ENCODE measurements at places on chromosomes 4 and X.
A peak's percentile ranks its signal among the peaks of the same experiment; 100 is the strongest.

GRCh38 chr4:139514382-139515059 is 41.5 kb downstream of the SETD7 start:
- DNase-seq: no peak

GRCh38 chr4:54908763-54909162 is 216.6 kb downstream of the KDR start:
- DNase-seq: no peak

GRCh38 chrX:145816601-145817315 is 871 bp upstream of the SLITRK2 start:
- DNase-seq: no peak

GRCh38 chr4:108383157-108383556 is 214.4 kb upstream of the LEF1 start:
- no peak for DNase-seq

DNA sequence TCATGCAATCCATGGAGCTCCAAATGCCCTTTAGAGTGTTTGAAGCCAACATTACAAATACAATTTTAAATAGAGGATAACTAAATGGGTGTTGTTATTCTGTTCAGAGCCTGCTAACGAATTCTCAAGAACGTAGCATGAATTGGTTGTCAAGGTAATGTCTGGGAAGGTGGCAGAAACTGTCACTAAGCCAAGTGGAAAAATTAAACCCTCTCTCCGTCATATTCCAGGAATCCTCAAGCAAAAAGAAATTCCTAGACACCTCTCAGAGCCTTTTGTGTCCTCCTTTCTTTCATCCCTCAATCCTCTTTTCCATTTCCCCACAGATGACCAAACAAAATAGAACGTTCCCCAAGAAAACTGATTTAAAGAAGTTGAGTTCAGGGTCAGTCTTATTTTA is 204.0 kb downstream of the MID1 start:
- no peak for DNase-seq

DNA sequence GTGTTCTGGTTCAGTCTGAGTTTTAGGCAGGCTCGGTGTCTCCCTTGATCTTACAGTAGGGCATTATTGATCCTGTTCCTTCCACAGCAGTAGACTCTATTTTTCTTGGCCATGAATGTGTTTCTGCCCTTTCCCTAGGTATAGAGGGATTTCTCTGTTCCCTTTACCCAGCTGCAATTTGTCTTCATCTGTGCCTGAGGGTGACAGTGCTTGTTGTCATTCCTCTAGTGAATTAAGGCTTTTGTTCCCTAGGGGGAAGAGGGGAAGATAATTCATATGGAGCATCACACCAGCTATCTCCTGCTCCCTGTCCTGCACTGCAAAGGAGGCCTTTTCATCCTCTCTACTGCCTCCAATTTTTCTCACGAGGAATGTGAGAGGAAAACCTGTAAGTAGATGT is 39.7 kb upstream of the CXorf51A start:
- no peak for DNase-seq

DNA sequence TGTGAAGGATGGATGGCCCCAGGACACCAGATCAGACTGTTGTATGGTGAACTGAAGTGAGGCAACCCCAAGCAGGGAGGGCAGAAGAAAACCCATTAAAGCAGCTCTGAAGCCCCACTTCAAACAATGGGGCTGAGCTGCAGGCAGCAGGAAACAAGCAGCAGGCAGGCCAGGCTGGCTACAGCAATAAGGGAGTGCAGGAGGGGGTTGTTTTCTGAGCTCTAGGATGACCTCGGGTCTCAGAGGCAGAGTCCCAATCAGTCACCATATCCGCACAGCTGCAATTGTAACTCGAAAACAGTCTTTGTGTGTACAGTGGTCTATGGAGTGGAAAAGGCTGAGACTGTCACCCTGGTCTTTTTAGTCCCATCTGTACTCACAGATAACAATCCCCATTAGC is 90.4 kb downstream of the COL4A6 start:
- peak; percentile 48 for DNase-seq

GRCh38 chrX:45769761-45770582 is 569.3 kb upstream of the DIPK2B start:
- DNase-seq: no peak

- DNase-seq: no peak
Measured at GRCh38 chr4:7752649-7753048, 187.0 kb downstream of the AFAP1 start.

DNA sequence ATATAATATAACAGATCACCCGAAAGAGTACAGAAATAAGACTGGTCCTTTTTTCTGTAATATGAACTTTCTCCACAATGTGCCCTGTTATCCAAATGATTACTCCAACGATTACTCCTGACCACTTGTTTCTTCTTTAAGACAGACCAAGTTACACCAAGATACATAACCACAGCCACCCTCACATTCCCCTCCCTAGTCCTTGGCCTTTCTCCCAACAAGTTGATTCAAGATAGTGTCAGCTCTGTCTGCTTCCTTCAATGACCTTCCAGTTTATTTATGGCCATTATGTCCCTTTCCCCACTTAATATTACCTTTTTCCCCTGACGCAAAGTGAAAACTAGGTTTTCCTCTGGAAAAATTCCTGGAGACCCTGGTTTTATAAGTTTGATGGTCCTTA is 397.2 kb downstream of the FAM47B start:
- no peak for DNase-seq

- no peak for DNase-seq
Measured at GRCh38 chrX:133437356-133437755, 22.1 kb upstream of the GPC4 start.

GRCh38 chr4:111648056-111648455 is 497.2 kb upstream of the FAM241A start:
- no peak for DNase-seq

All from NCI-H2081 treated with DMSO at 0.1 percent for 48 hours (cell line).